ENCODE measurements at places on chromosomes 3 and 15.

DNA sequence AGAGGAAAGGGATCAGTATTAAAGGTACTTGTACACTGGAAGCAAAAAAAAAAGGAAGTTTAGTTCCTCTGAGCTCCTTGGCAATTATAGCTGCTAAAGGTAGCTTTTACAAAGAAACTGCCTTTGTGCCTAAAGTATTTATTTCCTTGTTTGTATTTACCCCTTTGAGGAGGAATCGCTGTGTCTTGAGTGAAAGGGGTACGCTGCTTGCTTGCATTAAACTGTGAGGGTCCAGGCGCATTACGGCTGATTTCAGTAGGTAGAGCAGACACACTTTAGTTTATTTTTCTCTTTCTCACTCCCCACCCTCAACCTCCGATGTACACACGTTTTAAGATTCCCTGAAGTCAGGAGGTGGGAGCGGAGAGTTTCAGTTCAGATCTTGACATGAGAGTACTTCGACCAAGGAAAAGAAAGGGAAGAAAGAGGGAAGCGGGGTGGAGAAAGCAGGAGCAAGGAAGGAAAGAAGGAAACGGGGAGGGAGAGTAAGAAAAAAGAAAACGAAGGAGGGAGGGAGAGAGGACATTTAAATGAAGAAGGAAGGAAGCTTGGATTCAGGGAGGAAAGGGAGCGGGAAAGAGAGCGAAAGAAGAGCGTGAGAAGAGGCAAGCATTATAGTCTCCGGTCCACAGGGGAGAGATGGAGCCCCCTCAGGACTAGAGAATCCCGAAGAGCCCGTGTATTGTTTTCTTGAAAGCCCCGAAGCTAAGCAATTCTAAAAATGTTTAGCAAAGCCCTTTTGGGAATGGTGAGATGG lies 1.2 kb upstream of the MME start:
- no peak for DNase-seq

DNA sequence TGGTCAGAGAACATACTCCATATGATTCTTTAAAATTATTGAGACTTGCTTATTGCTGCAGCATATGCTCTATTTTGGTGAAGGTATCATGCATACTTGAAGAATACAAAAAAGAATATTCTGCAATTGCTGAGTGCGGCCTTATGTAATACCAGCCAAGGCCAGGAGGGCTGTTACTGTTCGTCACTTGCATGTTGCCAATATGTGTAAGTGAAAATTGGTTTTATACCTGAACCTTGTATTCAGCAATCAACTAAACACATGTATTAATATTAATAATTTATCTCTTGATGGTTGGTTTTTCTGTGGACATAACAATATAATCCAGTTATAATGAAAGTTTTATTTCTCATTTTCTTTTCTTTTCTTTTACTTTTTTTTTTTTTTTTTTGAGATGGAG lies 13.9 kb upstream of the GABRA5 start:
- no peak for DNase-seq

- DNase-seq, result no peak
Observed at GRCh38 chr3:61807865-61808276, 246.5 kb downstream of the PTPRG start.

DNA sequence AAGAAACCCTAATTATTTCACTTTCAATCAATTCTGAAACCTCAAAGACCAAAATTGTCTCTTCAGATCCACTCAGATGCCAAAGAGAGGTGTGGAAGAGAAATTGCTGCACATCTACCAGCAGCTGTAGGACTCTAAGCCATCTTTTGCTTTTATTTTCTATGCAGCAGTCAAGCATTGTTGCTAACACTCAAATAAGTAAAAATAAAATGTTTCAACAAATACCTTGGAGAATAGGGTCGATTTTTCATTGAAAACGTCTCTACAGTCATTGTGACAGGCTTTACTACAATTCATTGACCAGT lies 66.4 kb upstream of the CFAP20DC start:
- DNase-seq, result no peak

GRCh38 chr3:187445356-187445755 lies 77.2 kb downstream of the RTP4 start:
- no peak for DNase-seq

- DNase-seq, result no peak
Observed at GRCh38 chr3:117611211-117611610, 901.6 kb downstream of the TUSC7 start.

DNA sequence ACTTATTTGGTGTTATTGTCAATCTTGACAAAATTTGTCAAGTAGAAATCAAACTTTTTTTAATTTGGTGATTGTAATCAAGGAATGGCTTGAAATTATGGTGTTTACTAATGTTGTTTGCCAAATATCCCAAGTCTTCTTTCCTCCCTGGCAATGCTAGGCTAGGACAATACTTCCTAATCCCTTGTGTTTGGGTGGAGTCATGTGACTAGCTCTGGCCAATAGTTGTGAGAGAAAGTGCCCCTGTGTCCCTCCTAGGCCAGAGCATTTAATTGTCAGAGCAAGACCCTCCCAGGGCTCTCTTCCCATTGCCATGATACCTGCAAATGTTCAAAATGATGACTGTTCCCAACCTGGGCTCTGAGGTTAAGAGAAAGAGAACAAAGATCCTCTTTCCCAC lies 132.7 kb downstream of the ANXA2 start:
- DNase-seq, result no peak

DNA sequence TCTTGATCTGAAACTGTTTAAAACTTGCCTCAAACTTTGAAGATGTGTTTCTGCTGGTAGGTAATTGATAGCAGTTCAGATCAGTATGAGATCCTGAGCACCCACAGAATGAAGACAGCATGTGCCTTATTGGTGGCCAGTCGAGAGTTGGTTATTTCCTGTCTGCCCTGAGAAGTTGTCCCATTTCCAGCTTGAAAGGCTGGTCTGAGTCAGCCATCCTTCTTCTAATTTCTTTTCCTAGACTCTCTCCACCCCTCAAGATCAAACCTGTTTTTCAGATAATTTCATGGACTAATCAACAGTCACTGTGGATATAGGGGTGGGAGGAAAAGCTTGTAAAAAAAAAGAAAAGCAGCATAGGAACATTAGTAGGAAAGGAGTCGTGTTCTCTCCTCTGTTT lies 464.4 kb downstream of the FOXP1 start:
- DNase-seq, result no peak

DNA sequence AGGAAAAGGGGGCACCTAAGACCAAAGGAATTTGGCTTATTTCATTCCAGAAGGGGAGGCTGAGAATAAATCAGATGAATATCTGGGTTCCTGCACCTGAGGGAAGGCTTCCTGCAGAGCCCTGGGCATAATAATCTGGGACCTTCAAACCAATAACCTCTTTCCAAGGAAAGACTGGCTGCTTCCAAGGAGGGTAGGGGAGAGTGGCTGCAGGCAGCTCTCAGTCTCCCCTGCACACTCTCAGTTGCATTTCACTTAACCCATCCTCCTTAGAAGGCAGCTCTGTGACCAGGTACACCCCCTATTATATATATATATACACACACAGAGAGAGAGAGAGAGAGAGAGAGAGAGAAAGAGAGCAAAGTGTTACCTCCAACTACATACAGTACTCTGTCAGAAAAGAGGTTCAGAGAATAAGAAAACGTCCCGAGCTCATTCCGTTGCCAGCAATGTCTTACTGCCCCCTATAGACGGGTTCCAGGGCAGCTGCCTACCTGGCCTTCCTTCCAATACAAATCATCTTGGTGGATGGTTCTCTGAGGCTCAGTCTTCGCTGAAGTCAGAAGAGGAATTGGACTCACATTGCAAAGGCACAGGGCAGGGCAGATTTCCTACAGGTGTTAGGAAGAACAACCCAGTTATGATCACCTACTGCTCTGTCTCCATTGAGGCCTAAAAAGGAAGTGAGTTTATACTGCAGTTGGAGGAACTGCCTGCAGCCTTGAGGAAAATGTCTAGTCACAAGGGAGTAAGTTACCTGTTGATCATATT lies 26.1 kb downstream of the CAPN3 start:
- DNase-seq, result no peak

Data from activated T-helper 1 cell treated with Interleukin-2 at 50 U/mL for 16 hours (primary cell).